ENCODE measurements at places on chromosomes 4 and X.

- peak; percentile 32 for DNase-seq
These were observed 196.8 kb upstream of the FAT1 start for GRCh38 chr4:186920483-186920882.

DNA sequence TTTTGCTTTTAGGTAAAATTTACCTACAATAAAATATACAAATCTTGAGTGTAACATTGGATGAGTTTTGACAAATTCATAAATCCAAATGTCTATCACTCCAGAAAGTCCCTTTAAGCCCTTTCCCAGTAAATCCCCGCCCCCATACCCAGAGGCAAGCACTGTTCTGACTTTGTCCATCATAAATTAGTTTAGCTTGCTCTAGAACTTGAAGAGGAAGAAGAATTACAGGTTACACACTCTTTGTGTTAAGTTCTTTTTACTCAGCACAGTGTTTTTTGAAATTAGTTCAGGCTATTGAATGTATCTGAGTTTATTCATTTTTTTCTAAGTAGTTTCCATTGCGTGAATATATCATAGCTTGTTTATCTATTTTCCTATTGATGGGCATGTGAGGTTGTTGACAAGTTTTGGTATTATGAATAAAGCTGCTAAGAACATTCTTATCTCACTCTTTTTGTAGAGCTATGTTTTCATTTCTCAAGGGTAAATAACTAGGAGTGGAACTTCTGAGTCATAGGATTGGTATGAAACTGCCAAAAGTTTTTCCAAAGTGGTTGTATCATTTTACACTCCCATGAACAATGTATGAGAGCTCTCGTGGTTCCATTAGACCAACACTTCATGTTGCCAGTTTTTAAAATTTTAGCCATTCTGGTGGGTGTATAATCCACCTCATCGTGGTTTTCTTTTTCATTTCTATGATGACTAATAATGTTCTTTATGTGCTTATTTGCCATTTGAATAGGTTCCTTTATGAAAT is 22.4 kb upstream of the HPSE start:
- DNase-seq = peak; percentile 94

- DNase-seq = no peak
These were observed 45.3 kb upstream of the HMX1 start for GRCh38 chr4:8916906-8917305.

DNA sequence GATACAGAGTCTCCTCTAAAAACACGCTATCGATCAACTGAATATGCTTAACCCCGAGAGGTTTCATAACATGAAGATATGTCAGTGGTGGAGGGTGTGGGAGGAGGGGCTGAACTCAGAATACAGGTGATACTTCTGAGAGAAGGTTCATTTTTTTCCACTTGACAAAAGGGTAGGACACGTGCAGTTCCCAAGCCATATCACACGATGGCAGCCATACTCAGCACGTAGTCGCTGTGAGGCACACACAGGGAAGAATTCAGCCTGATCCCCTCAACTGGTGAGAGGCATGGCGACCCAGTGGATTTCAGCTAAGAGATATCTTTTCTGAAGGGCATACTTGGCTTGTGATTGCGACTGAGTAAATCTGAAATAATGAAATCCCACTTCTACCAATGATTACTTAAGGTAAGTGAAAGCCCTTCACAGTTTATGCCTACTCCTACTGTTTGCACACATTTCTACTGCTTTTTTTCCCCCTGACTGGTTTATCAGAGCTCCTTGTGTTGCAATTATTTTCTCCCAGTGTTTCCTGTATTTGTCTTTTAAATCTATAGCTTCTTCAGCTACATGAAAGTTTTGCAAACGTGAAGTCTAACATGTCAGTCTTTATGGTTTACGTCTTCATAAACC is 133.1 kb downstream of the CORIN start:
- peak; percentile 35 for DNase-seq

GRCh38 chrX:40964633-40965586 is 120.3 kb upstream of the USP9X start:
- DNase-seq = no peak

- no peak for DNase-seq
These were observed 135.1 kb downstream of the PCDH7 start for GRCh38 chr4:30855232-30855631.

- no peak for DNase-seq
These were observed 250.5 kb downstream of the TMEM47 start for GRCh38 chrX:34406580-34406979.

DNA sequence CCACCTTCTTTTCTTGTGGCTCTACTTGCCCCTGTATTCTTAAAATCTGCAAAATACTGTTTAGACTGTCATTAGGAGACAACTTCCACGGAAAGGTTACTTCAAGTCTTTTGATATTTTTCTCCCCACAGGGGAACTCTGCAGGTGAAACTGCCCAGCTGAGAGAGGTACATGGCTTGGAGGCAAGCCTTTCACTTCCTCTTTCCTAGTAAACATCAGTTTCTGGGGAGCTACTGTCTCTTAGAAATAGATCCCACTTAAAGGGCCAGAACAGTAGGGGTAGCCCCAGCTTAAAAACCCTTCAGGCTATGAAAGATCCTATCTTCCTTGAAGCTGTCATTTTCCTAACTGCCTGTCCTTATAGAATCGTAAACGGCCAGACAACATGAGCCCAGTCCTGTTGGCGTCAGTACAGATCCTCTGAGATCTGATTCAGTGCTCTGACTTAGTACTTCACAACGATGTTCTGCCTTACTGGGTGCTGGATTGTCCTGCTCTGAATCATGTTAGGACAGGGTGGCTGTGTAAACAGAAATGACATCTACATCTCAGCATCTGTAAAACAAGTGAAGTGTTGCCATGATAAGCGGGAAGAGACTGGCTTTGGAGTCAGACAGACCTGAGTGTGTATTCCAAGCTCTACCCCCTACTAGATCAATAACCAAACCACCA is 102.1 kb downstream of the ITIH6 start:
- no peak for DNase-seq

- peak; percentile 79 for DNase-seq
These were observed 236.2 kb downstream of the FRAS1 start for GRCh38 chr4:78293348-78293747.

DNA sequence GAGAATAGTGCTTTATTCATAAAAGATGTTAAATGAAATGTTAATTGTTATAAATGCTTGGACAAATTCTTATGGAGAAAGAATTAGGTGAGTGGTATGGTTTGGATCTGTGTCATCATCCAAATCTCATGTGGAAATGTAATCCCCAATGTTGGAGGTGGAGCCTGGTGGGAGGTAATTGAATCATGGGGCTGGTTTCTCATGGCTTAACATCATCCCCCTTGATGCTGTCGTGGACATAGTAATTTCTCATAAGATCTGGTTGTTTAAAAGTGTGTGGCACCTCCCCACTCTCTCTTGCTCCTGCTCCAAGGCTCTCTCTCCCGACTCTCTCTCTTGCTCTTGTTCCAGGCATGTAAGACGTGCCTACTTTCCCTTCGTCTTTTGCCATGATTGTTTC is 22.5 kb downstream of the GYPE start:
- DNase-seq = no peak

All from astrocyte of the hippocampus (primary cell).